ENCODE measurements at places on chromosomes 4 and X.

GRCh38 chrX:100379388-100379986 lies 30.6 kb downstream of the PCDH19 start:
- peak; percentile 19 for DNase-seq

DNA sequence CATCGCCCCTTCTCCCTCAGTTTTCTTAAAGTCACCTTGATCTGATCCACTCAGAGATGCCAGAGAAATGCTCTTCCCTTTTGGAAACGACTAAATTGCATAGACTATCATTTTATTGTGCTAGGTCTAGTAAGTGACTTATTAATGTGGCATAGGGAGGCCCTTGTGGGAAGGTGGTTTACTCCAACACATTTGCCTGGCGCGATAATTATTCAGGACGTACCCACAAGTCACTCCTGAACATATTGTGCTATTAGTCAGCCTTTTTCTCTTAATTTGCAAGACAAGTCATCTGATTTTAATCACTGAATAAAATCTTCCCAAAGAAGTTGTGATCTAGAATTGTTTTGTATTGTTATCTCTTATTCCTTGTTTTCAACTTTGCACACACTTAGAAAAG lies 7.6 kb downstream of the ENPEP start:
- DNase-seq: no peak

DNA sequence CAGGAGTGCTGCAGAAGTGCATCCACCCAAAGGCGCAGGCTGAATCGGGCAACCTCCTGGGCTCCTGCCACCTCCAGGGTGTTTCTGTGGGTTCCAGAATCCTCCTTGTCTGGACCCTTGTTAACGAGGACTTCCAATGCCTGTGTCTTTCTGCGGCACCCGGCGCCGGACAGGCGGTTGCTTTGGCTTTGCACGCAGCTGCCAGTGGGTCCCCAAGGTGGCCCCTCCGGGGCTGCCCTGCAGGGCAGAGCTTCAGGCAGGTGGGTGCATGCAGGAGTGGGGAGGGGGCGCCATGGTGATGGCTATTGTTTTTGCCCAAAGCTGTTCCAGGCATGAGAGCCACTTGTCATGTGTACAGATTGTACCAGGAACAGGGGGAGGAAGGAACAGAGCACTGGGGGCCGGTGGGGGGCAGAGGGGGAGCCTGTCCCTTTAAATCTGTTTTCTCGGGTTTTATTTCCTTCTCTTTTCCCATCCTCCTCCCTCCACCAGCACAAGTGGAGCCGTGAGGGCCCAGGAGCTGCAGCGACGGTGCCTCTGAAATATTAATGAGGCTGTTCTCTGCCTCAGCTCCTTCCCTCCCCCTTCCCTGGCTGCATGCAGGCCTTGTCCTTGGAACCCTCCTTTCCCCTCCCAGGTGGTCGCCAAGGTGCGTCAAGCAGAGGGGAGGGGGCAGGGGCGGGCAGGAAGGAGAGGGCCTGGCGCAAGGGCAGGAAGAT lies 13.1 kb downstream of the ATP2B3 start:
- DNase-seq: no peak

GRCh38 chr4:141180991-141181761 lies 39.5 kb upstream of the ZNF330 start:
- DNase-seq: peak; percentile 66

- DNase-seq: no peak
Measured at GRCh38 chr4:139763205-139763604, 97.6 kb downstream of the MGST2 start.

DNA sequence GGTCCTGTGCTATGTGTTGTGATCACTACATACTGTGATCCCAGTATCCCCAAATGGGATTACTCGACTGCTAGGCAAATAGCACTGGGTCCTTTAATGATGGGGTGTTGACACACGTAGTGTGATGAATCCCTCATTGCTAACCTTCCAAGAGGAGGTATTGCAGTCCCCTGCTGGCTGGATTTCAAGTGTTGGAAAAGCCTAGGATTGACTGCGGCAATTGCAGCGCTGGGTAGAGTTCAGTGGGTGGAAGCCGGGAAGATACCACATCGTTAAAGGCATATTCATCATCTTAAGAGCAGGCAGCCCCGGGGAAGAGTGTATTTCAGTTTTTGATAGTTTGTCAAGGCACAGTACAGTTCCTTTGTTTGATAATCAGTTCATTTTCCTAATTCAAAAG lies 159.9 kb downstream of the TRIML1 start:
- no peak for DNase-seq

GRCh38 chrX:108582151-108582550 lies 142.5 kb downstream of the COL4A5 start:
- no peak for DNase-seq

DNA sequence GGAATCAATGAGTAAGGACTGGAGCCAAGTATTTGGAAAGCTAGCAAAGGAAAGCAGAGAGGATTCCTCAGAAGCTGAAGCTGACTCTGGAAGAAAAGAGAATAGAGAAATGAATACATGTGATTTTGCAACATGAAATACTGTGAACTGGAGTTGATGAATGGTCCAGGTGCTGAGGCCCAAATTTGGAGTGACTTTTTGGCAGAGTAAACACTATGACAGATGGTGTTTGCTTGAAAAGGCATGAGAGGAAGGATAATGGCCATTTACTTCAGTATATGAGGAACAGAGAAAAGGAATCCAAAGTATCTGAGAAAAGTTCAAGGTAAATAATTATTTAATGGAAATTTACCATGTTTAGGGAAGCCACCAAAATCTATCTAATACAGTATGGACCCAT lies 236.7 kb downstream of the SLITRK2 start:
- no peak for DNase-seq

- DNase-seq: no peak
Measured at GRCh38 chr4:169690787-169691186, 67.0 kb downstream of the HPF1 start.

- DNase-seq: no peak
Measured at GRCh38 chr4:87103086-87103485, 117.3 kb downstream of the KLHL8 start.

GRCh38 chr4:147651563-147651962 lies 32.4 kb downstream of the PRMT9 start:
- no peak for DNase-seq

DNA sequence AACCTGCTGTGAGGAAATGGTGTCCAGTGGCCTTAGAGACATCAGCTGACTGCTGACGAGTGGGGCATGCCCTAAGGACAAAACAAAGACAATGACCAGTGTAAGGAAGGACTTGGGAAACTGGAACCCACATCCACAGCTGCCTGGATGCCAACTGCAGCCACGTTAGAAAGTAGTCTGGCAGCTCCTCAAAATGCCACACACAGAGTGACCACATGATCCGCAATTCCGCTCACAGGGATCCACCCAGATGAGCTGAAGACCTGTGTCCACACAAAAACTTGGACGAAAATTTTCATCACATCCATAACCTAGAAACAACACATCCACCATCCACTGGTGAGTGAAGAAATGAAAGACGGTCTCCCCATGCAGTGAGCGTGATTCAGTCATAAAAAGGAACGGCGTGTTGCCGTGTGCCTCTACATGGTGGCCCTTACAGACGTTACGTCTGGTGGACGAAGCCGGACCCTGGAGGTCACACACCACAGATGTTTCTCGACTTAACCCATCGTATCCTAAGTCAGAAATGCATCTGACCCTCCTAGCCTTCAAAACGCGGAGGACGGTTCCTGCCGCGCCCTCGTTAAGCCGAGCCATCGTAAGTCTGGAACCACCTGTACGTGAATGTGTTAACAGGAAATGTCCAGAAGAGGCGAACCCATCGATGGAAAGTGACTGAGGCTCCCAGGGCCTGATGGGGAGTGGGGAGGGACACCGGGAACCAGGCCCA lies 40.6 kb upstream of the MXD4 start:
- no peak for DNase-seq

DNA sequence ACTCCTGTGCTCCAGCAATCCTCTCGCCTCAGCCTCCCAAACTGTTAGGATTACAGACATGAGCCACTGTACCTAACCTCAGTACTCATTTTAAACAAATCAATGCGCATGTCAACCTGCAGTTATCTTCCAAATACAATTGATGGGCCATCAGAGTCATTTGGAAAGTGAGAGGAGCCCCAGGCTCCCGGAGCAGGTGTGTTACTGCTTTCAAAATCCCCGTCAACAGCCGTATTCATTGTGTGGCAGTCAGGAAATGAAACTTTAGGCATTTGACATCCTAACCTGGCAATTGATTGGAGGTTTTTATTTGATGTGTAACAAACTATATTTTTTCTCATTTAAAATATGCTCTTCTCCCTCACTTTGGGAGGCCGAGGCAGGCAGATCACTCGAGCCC lies 623.6 kb upstream of the TENM3 start:
- no peak for DNase-seq

GRCh38 chr4:180766944-180767729 lies 1476.1 kb upstream of the TENM3 start:
- no peak for DNase-seq

DNA sequence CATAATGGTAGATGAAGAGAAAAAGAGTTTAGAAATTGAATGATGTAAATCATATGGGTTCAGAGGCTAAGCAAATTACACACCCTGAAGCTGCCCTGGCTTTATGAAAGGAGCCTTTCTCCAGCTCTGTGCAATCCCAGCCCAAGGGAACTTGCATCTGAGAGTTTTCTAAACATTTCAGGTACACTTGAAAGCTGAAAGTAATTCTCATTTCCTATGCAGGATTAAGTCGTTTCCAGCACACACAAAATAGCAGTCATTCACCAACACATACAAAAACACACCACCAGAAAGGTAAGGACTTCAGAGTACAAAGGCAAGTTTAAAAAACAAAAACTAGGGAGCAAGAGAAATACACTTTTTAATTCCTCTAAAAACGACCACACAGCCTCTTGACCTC lies 1.7 kb downstream of the PDGFC start:
- DNase-seq: peak; percentile 42

DNA sequence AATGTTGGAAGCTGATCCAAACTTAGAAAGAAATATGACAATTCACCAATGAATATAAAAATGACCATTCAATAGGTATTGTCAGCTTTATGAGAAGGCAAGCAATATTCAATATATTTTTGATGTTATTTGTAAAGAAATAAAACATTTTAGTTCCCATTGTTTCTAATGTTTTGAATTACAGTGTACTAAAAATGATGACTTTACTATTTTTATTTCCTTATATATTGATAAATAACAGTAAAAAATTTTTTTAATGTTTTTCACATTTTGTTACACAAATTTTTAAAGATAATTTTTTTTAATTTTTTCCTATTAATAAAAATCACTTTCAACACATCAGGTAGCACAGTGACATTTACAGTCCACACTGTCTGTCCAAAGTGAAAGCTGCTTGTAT lies 565.5 kb upstream of the FAM241A start:
- DNase-seq: no peak

GRCh38 chr4:113409181-113409580 lies 352.4 kb downstream of the CAMK2D start:
- no peak for DNase-seq

DNA sequence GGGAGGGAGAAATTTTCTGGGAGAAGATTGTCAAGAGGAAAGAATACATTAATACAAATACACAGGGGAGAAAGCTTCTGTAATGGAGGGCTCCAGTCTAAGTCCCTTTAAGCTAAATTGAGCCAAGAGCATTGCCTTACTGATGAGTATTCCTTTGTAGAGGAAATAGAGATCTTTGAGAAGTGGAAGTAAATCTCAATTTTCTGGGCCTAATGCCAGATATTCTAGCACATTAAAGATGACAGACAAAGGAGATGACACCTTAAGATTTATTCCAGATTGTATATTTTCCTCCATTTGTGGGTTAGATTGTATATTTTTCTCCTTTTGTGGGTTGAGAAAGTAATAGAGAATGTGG lies 28.5 kb upstream of the SMAD1 start:
- DNase-seq: no peak

DNA sequence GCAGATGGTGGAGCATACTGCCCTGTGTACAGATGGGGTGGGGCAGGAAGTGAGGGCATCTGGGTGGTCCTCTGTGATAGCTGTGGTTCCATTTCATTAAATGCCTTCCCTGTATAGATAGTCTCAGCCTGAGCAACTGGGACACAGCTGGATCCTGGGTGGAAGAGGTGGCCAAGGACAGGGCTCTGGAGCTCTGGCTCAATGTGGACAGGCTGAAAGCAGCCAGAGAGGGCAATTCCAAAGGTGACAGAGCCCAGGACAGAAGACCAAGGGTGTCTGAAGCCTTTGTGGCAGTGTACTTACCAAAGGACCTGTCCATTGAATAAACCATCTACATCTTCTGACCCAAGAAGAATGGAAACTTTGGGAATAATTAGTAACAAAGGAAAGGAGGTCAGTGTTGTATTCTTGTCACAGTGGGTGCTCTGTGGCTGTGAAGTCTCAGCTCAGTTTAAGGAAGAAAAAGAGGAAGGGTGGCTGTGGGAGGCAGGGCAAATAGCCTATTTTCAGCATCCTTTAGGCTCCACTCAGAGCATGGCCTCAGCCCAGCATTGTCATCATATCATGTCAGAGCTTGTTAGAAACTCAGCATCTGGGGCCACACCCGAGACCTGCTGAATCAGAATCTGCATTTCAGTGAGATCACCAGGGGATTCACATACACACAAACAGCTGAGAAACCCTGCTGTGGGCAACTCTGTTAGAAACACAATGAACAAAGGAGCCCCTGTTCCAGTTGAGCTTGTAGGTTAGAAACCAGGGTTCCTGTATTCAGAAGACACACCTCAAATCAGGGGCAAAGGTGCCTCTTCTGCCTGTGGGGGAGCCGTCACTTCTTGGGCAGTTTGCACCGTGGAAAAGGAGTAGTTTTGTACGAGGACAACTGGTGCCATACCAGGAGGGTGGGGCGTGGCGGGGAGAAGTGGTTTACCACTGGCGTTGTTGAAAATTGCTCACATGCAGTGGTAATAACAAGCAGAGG lies 168.6 kb downstream of the PTTG2 start:
- no peak for DNase-seq

DNA sequence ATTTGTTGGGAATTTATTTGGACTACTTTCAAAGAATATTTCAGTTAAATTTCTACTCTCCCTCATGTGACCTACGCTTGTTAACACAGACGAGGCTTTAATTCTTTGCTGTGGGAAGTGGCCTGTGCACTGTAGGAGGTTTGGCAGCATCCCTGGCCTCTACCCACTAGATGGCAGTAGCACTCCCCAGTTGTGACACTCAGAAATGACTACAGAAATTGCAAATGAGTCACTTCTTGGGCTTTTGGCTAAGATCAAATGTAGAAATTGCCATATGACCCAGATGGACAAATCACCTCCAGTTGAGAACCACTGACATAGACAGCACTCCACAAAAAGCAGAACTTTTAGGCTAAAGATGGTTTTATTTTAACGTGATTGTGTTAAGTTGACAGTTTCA lies 22.1 kb downstream of the PIR start:
- peak; percentile 34 for DNase-seq

- DNase-seq: no peak
Measured at GRCh38 chr4:42605264-42605663, 51.6 kb downstream of the ATP8A1 start.

DNA sequence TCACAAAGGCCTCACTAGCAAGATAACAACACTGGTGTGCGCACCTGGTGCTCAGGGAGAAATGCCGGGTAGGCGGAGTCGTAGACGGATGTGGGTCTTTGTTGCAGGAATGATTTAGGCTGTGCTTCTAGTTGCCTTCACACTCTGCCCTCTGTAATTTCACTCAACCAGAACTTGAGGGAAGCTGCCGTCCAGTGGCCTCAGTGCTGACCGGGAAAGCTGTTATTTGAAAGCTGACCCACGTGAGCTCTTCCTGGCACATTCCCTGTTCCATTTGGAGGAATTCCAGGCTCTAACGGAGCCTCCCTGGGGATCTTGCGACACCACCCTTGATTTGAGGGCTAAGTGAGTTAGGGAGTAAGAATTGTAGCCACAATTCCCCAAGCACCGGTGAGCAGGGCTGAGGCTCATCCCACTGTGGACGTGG lies 15.9 kb downstream of the SH3TC1 start:
- DNase-seq: no peak

GRCh38 chr4:144649646-144650045 lies 3.7 kb downstream of the HHIP start:
- no peak for DNase-seq
